ENCODE measurements at places on chromosomes 1 and 21. TPM values are rescaled to one million over a fixed set of nuclear protein-coding genes. Genes with fewer than 3 reads are reported as not detected.

The ATAD3C gene
- total RNA-seq, result 2.4 TPM

The ERICH3 gene
- total RNA-seq, result 0.24 TPM

The KRTAP7-1 gene
- total RNA-seq, result not detected

The FCN3 gene
- 451 TPM for total RNA-seq

The FDPS gene
- total RNA-seq, result 151 TPM

The SMPDL3B gene
- total RNA-seq, result 2.9 TPM

The CGN gene
- total RNA-seq, result 0.32 TPM

The CD164L2 gene
- not detected for total RNA-seq

The HCRTR1 gene
- total RNA-seq, result not detected
